ENCODE measurements at places on chromosomes 4 and X. TPM values are rescaled to one million over a fixed set of nuclear protein-coding genes. Genes with fewer than 3 reads are reported as not detected.

Gene APLN
- 2.3 TPM for total RNA-seq

Gene CASP6
- 8.6 TPM for total RNA-seq

DNA sequence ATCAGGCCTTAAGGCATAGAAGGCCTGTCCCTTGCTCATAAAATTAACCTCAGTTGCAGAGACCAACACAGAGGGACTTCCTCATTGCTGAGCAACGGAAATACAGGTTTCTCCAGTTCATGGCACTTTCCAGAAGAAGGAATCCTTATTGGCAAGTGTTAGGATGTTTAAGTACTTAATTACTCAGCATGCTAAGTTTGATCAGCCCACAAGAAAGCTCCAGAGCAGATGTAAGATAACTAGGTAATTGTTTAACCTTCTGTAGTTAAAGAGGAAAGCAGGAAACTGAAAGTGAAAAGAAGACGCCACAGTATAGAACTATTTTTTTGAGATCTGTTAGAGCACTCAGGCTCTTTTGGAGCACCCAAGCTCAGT lies 33.5 kb downstream of the SMS start:
- no peak for DNase-seq

DNA sequence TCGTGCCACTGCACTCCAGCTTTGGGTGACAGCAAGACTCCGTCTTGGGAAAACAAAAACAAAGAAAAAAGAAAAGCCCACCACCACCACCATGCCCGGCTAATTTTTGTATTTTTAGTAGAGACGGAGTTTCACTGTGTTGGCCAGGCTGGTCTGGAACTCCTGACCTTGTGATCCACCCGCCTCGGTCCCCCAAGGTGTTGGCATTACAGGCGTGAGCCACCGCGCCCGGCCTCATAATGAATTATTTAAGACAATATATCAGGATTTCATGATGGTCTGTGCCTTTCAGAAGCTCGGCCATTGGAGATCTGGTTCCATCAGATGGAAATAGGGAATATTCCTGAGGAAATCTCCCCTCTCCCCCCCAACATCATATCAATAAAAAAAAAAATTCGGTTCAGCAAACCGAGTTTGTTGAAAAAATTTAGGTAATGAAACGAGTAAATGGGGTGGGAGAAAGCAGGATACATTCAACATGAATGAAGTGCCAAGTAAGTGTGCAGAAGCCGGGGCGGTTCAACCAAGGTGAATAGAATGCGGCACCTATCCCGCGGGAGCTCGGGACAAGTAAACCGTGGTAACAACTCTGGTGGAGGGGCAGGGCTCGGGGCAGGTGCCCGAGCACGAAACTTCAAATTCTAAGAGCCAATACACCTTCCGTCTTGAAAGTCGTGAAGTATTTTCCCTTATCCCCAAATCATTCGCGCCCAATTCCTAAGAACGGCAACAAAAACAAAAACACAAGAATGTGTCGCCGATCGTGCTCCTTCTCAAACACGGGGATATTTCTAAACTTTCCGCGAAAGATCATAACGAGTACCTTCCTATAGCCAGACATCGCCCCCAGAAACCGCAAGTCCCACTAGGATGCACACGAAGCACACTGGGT lies 773 bp upstream of the TXLNG start:
- DNase-seq: no peak

- DNase-seq: no peak
These were observed 262.5 kb downstream of the GRID2 start for GRCh38 chr4:92566269-92566668.

Gene PIR
- 14.3 TPM for total RNA-seq

- no peak for DNase-seq
These were observed 5.8 kb downstream of the NKX6-1 start for GRCh38 chr4:84493092-84493850.

- DNase-seq: no peak
These were observed 101.8 kb downstream of the TENM3 start for GRCh38 chr4:182344968-182345367.

Gene SOD3
- total RNA-seq: 300 TPM

DNA sequence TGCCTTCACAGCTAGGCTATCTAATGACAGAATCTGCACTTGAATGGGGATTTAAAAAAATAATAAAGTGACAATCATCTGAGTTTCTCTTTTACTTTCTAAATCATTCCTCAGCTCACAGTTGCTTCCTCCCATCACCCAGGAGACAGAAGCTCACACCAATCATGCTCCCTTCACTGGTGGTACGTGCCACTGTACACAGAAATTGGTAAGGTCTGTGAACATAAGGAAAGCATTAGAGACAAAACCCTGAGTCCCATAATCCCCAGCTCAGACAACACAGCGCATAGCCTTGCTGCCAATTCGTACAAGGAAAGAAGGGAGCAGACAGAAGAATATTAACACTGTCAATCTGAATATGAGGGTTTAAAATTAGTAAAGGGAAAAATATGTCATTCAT lies 133.1 kb downstream of the IDS start:
- no peak for DNase-seq

DNA sequence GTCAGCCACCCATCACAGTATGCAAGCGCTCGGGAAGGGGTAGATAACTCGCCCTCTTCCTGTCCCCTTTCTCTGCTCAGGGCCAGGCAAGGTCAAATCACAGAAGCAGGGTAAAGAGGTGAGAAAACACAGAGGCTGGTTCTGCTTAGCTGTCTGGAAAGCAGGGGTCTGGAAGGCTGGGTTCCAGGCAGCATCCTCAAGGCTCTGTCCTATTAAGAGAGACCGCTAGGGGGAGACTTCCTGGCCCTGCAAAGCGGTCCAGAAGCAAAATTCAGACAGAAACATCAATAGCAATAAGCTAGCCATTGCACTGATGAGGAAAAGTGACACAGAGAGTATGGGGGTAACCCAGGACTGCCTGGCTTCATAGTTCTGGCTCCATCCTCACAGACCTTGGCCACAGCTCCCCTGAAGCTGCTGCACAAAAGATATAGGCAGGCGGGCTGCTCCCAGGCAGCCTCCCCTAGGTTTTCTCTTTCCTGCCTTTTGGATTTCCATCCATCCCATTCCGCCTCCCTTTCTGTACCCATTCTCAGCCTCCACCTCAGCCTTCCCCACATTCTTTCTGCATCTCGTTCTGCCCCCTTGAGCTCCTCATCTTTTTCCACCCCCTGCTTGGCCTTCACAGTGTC lies 308.5 kb downstream of the EVC2 start:
- no peak for DNase-seq

DNA sequence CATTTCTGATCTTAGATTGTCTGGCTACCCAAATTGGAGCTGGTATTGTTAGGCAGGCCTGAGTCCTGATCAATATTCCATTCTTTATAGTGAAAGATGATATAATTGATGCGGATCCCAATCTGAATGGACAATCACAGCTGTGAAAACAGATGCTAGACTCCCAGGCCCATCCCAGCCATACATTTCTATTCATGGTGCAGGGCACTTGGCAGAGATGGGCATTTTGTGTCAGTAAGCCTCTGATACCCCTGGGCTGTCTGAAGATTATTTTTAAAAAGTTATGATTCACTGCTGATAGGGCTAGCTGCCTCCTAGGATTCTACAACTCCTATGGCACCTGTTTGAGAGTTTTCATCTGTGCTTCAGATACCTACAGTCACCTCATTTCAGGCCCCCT lies 61.2 kb upstream of the TSPAN7 start:
- no peak for DNase-seq

GRCh38 chr4:139153411-139154133 lies 23.4 kb downstream of the ELF2 start:
- no peak for DNase-seq

DNA sequence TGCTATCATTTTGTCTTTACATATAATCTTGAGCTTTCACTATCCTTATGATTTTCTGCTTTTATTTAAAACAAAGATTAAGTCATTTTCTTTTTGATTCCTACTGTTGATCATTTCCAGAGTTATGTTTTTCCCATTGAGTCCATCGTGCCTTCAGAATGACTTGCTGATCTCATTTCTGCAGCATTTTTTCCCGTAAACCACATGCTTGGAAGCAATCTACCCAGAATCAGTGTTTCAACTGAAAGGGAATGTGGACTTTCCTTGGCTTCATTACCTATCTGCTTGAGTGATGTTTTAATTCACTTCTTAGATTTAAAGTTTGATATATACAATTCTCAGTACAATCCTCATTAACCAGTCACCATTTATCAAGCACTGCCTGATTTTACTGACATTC lies 192.4 kb upstream of the FSTL5 start:
- no peak for DNase-seq

DNA sequence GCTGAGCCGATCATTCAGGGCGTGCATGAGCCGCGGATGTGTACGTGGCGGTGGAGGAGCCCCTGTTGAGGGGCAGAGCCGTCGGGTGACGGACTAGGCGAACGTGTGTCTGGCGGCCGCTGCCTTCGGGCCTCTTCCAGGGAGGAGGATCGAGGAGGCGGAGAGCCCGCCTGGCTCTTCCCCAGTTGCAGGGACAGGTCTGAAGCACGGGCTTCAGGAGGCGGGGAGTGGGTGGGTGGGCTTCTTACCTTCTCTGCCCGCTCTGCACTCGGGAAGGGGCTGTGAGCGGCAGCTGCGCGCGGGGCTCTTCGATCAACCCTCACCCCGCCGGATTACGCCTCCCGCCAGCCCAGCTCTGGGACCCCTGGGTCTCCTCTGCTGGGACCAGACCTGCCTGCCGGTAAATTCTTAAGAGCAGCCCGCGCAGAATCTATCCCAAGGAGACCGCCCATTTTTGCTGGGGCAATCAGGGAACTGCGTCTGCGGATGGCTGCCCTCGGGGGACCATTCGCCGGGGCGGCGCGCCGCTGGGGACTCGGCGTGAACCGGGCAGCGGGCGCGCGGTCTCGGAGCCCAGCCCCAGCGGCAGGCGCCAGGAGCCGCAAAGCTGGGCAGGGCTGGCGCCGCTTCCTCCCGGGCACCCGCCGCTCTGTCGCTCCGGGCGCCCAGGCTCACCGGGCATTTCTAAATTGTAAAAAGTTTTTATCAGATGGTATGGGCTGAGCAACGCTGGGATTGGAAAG lies 4.9 kb downstream of the PLAC8 start:
- no peak for DNase-seq

- no peak for DNase-seq
These were observed 338.1 kb upstream of the F9 start for GRCh38 chrX:139192386-139192961.

GRCh38 chr4:123613586-123614344 lies 217.2 kb downstream of the SPRY1 start:
- no peak for DNase-seq

DNA sequence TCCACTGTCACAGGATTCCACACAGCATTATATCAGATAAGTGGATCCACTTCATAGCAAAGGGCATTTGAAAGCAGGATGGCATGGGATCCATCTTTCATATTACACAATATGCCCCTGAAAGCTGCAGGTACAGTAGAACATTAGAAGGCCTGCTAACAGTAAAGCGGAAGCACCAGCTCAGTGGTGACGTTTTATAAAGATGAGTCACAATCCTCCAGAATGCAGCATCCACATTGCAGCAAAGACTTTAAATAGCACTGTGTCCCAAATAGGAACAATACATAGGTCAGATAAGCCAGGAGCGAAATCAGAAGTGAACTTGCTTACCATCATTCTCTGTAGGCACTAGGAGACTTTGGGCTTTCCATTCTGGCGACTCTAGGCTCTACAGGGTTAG lies 609.5 kb upstream of the FAT1 start:
- DNase-seq: no peak

- DNase-seq: no peak
These were observed 163.2 kb upstream of the ETNPPL start for GRCh38 chr4:108926061-108926460.

Gene ZFYVE28
- 3.4 TPM for total RNA-seq
